Tibial nerve (tissue), 4 donors: ENCODE measurements at places on chromosomes 2 and 18. TPM values are rescaled to one million over a fixed set of nuclear protein-coding genes. Genes with fewer than 3 reads are reported as not detected.
A peak's percentile ranks its signal among the peaks of the same experiment; 100 is the strongest.

Gene BBS5
- total RNA-seq = 14.4 TPM

Gene ABCB11
- total RNA-seq = 0.30 TPM

DNA sequence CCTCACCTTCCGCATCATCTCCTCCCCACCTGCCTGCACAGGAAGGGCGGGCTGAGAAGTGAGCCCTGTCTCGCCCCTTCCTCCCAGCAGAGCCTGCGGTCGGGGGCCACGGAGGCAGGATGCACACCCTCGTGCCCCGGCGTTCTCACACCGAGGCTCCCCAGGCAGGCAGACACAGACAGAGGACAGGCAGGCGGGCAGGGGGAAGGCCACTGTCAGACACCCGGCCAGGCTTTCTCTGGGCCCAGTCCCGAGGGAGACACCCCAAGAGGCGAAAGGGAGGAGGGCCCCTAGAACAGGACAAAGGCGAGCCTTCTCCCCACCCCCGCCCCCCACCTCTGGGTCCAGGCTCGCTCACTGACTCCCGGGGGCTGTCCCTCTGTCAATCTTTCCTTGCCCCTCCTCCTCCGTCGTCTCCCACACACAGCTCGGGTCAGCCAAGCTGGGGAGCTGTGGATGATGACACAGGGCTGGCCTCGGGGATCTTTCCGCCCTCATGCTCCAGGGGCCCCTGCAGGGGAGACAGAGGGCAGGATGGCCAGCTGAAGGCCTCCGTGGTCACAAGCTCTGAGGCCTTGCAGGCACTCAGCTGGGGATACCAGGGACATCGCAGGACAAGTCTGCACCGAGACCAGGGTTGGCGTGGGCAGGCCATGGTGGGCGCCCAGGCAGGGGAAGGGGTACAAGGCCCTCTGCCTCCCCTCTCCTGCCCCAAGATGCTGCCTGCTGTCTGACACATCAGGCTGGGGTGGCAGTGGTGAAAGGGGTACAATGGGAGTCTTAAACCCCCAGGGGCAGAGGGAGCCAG lies 24.9 kb downstream of the BIN1 start:
- H3K27ac ChIP-seq = peak overlapping the region; percentile 84
- H3K4me3 ChIP-seq = peak overlapping the region; percentile 28
- H3K4me1 ChIP-seq = peaks cover 97% of the 10 kb centered on the region
- H3K36me3 ChIP-seq = no peaks in the 10 kb centered on the region

DNA sequence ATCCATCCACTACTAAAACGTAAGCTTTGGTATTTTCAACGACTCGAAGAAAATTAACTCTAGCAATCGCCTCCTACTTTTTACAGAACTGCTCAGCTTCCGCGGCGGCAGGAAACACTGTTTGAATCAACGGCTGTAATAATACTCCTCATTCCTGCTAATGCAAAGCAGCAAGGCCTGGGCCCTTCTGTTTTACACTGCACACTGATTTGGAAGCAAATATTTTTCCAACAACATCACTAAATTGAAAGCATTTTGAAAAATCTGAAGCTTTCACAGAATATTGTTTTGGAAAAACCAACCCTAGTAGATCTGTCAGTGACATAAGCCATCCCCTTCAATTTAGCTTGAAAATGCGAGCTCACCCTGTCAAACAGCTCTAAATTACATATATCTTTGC lies 261.2 kb downstream of the TXNL1 start:
- no peak overlapping the region for H3K4me3 ChIP-seq
- peak; percentile 8 for DNase-seq
- H3K4me1 ChIP-seq = no peaks in the 10 kb centered on the region
- H3K27ac ChIP-seq = no peak overlapping the region
- H3K36me3 ChIP-seq = no peaks in the 10 kb centered on the region

DNA sequence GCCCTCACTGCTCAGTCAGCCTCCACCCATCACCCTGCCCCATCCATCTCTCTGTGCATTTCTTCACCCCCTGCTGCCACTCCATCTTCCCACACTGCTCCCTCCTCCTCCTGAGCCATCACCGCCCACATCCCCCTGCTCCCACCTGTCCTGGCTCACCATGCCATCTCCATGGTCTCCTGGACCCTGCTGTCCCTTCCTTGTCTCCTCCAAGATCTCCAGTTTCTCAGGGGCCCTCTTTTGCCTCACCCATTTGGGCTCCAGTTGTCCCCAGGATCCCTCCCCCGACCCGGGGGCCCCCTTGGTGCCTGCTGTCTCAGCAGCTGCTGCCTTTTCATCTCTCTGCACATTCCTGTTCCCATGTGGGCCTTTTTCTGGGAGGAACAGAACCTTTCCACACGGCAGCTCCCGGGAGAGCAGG lies 10.6 kb downstream of the SPEG start:
- H3K36me3 ChIP-seq = no peaks in the 10 kb centered on the region
- DNase-seq = no peak
- peaks cover 95% of the 10 kb centered on the region for H3K27me3 ChIP-seq
- H3K27ac ChIP-seq = peak overlapping the region; percentile 49

- H3K4me1 ChIP-seq = no peaks in the 10 kb centered on the region
- peaks cover 5% of the 10 kb centered on the region for H3K36me3 ChIP-seq
- H3K27ac ChIP-seq = no peak overlapping the region
- no peak for DNase-seq
- no peaks in the 10 kb centered on the region for H3K27me3 ChIP-seq
Measured at GRCh38 chr18:10085416-10085815, 171.6 kb downstream of the VAPA start.

GRCh38 chr18:3495691-3496430 lies 45.9 kb downstream of the TGIF1 start:
- H3K27ac ChIP-seq = no peak overlapping the region
- H3K4me3 ChIP-seq = no peak overlapping the region
- peaks cover 4% of the 10 kb centered on the region for H3K4me1 ChIP-seq
- H3K36me3 ChIP-seq = no peaks in the 10 kb centered on the region
- DNase-seq = no peak

- H3K4me3 ChIP-seq = no peak overlapping the region
- H3K27me3 ChIP-seq = no peaks in the 10 kb centered on the region
- H3K4me1 ChIP-seq = no peaks in the 10 kb centered on the region
- DNase-seq = no peak
Measured at GRCh38 chr2:5538772-5539171, 153.4 kb upstream of the SOX11 start.

DNA sequence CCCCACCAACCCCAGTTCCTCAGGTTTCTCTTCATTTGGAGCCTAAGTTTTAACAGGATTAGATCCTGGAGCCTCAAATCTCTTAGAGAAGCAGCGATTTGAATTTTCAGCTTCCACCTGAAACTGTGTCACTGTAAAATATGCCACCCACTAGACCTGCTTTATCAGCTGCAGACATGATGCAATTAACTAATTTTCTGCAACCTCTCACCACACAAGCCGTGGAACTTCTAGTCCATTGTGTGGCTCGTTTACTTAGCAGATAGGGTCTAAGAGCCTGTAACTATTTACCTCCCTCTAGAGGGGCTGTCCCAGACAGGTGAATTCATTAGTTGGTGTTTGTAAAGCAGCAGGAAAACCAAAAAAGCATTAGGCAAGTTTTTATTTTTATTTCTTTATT lies 31.6 kb upstream of the FZD5 start:
- no peaks in the 10 kb centered on the region for H3K27me3 ChIP-seq
- no peaks in the 10 kb centered on the region for H3K36me3 ChIP-seq

- no peaks in the 10 kb centered on the region for H3K27me3 ChIP-seq
- no peaks in the 10 kb centered on the region for H3K4me1 ChIP-seq
- DNase-seq = peak; percentile 69
- H3K36me3 ChIP-seq = peaks cover 45% of the 10 kb centered on the region
- H3K4me3 ChIP-seq = peak within 1 kb of the TSS; percentile 70
Measured at GRCh38 chr2:95207111-95207961, at the start of gene ZNF892. TSS of gene ZNF892 (plus strand) at chr2:95207521. CDS start at chr2:95207816, 295 bp downstream.

GRCh38 chr18:65817178-65817577 lies 66.4 kb downstream of the CDH7 start:
- H3K4me3 ChIP-seq = no peak overlapping the region
- H3K27me3 ChIP-seq = no peaks in the 10 kb centered on the region
- H3K27ac ChIP-seq = no peak overlapping the region

GRCh38 chr2:222232372-222232771 lies 66.4 kb downstream of the PAX3 start:
- no peak for DNase-seq
- H3K4me3 ChIP-seq = no peak overlapping the region
- no peaks in the 10 kb centered on the region for H3K27me3 ChIP-seq
- H3K27ac ChIP-seq = no peak overlapping the region
- no peaks in the 10 kb centered on the region for H3K36me3 ChIP-seq
- H3K4me1 ChIP-seq = no peaks in the 10 kb centered on the region

DNA sequence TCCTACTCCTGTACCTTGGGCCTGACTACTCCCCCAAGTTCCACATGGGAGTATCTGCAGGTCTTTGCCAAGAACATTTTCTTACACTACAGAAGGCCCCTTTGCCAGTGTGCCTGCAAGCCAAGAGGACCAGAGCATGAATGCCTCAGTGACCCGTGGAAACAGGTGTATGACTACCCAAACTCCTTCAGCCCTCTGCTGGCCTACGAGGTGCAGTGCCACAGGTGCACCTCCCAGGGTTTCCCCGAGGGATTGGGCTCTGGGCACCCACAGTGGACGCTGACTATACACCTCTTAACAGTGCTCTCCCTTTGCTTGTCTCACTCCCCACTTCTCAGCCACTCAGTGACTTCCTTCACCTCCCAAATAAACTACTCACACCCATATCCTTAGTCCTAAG lies 91.4 kb downstream of the COL6A3 start:
- no peak for DNase-seq
- peak overlapping the region; percentile 54 for H3K27ac ChIP-seq
- peaks cover 10% of the 10 kb centered on the region for H3K4me1 ChIP-seq
- no peaks in the 10 kb centered on the region for H3K36me3 ChIP-seq
- H3K4me3 ChIP-seq = no peak overlapping the region

DNA sequence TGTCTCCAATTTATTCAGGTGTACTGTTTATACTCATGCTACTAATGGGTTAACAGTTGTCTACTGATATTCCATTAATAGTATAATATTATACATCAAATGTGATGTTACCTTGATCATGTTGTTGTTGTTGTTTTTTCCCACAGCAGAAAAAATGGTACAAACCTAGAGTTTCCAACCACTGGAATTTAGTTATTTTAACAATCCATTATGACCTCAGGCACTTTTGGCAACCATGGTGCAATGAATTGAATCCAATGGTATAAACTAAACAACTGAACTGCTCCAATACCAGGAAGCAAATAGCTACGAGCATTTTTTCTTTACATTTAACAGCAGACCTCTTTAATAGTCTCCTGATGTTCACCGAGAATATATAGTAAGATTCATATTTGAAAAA lies 31.0 kb upstream of the C2orf66 start:
- no peak for DNase-seq
- no peak overlapping the region for H3K4me3 ChIP-seq
- H3K27me3 ChIP-seq = no peaks in the 10 kb centered on the region
- H3K27ac ChIP-seq = no peak overlapping the region
- H3K4me1 ChIP-seq = no peaks in the 10 kb centered on the region

DNA sequence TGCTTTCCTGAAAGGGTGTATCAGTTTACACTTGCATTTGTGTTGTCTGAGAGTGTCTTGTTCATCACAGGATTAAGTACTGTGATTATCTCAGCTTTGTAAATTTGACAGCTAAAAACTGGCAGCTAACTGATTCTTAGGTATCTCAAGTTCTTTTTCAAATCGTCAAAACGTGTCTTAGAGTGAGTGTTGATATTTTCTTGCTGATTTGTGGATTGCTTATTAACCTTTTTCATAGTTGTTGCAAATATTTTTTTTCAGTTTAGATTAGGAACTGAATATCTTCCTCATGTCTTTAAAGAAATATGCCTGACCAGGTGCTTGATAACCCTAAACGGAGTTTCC lies 41.9 kb downstream of the LRRFIP1 start:
- H3K4me3 ChIP-seq = no peak overlapping the region
- no peak for DNase-seq
- H3K27ac ChIP-seq = peak overlapping the region; percentile 30
- peaks cover 9% of the 10 kb centered on the region for H3K27me3 ChIP-seq

DNA sequence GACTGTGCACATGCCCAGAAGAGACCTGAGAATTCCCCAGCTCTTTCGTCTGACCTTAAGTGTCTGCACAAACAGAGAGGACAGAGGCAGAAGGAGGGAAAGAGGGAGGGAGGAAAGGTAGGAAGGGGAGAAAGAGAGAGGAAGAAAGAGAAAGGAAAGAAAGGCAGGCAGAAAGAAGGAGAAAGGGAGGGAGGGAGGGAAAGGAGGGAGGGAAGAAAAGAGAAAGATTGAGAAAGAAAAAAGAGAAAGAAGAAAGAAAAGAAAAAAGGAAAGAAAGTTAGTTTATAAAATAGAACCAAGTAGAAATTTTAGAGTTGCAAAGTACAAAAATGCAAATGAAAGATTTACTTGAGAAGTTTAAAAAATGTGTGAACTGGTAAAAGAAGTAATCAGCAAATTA lies 7.4 kb upstream of the POLR1B start:
- no peak for DNase-seq
- no peaks in the 10 kb centered on the region for H3K36me3 ChIP-seq
- H3K4me3 ChIP-seq = no peak overlapping the region
- H3K4me1 ChIP-seq = no peaks in the 10 kb centered on the region
- no peaks in the 10 kb centered on the region for H3K27me3 ChIP-seq

DNA sequence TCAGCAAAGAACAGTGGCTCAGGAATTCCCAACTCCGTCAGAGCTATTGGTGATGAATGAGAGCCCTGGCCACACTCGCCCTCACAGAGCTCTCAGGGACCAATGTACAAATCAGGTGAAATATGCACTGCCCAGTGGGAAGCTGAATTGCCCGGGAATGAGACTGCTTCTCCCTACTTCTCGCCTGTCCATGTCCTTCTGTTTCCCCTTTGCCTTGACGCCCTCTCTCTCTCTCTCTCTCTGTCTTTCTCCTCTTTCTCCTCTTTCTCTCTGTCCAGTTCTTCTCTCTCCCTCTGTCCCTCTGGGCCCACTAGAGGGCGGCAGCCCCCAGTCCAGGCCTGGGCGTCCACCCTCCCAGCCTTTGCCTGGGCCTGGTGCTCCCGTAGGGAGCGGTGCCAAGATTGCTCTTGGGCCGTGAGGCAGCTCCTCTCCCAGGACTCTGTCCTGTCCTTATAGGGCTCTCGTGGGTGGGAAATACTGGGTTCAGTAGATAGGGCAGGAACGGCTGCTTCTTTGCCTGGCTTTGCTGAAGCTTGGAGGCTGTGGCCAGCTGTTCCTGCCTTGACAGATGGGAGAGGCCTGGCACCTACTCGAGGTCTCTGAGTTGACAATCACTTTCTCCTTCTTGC lies 28.4 kb upstream of the PUM2 start:
- peak; percentile 69 for DNase-seq
- H3K4me1 ChIP-seq = peaks cover 17% of the 10 kb centered on the region
- no peaks in the 10 kb centered on the region for H3K36me3 ChIP-seq
- H3K27me3 ChIP-seq = no peaks in the 10 kb centered on the region
- peak overlapping the region; percentile 26 for H3K27ac ChIP-seq
- H3K4me3 ChIP-seq = no peak overlapping the region

DNA sequence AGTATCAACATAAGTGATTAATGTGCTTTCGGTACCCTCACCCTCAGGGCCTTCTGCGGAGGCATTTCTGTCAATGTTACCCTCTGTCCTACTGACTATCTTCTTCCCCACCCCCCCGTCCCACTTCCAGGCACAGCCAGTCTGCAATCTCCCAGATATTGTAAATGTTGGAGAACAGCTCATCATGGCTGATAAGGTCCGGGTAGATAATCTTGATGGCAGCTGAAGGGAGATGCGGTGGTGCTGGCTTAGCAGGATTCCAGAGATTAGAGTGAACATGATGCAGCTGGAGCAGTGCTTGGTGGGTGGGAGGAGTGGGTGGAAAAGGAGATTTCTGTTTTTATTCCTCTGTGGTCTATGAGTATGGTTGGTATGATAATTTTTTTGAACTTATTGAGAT lies 15.5 kb downstream of the GTF2A1L start:
- H3K36me3 ChIP-seq = peaks cover 12% of the 10 kb centered on the region
- no peaks in the 10 kb centered on the region for H3K4me1 ChIP-seq
- H3K27me3 ChIP-seq = no peaks in the 10 kb centered on the region

GRCh38 chr2:83665894-83666293 lies 793.2 kb downstream of the SUCLG1 start:
- DNase-seq = no peak
- no peaks in the 10 kb centered on the region for H3K27me3 ChIP-seq
- no peak overlapping the region for H3K27ac ChIP-seq
- H3K4me3 ChIP-seq = no peak overlapping the region
- no peaks in the 10 kb centered on the region for H3K36me3 ChIP-seq
- H3K4me1 ChIP-seq = no peaks in the 10 kb centered on the region
